ENCODE measurements at places on chromosomes 5 and 9.
A peak's percentile ranks its signal among the peaks of the same experiment; 100 is the strongest.

- no peak for DNase-seq
Observed at GRCh38 chr5:109298794-109299193, 111.0 kb downstream of the PJA2 start.

DNA sequence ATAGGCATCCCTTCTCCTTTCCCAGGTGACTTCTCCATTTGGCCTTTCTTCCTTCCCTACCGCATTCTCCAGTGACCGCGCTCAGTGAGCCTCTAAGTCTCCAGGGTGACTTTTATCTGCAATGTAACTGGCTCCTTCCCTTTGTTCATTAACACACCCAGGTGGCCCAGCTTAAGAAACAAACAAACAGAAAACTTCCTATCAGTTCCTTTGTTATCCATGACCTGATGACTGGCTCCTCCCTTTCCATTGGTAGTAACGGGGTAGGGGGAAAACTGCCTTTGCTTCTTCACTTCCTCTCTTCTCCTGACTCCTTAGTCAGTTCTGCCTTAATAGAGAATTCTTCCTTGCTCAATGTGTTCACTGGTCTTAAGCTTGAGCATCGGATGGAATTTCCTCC lies 7.0 kb upstream of the SH3GL2 start:
- DNase-seq = no peak

DNA sequence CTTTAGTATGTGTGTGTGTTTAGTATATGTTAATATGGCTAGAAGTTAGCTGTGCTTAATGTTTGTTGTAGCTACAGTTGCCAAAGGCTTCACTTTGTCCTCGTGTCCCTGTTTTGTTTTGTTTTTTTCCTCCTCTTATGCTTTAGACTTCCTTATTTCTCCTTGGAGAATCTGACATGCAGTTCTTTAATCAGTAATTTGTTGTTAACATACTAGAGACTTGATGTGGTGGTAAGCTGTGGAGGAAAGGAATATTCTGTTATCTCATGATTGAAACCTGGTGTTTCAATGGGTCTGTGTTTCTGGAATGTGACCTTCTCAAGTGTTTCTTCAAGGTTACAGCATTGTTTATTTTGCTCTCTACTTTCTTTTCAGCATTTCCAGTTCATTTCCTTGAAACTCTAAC lies 515.6 kb upstream of the ST8SIA4 start:
- no peak for DNase-seq

GRCh38 chr9:133590231-133590855 lies 18.8 kb downstream of the FAM163B start:
- no peak for DNase-seq

DNA sequence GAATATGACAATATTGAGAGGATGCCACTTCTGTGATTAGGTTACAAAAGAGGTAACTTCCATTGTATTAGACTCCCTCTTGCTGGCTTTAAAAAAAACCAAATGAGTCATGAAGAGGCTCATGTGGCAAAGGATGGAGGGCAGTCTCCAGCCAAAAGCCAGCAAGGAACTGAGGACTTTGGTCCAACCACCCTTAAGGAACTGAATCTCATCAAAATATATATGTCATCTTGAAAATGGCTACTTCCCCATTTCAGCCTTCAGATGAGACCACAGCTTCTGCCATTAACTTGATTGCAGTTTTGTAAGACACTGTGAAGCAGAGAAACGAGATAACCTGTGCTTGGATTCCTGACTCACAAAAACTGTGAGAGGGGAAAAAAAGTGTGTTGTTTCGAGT lies 15.5 kb upstream of the TRIM32 start:
- no peak for DNase-seq

DNA sequence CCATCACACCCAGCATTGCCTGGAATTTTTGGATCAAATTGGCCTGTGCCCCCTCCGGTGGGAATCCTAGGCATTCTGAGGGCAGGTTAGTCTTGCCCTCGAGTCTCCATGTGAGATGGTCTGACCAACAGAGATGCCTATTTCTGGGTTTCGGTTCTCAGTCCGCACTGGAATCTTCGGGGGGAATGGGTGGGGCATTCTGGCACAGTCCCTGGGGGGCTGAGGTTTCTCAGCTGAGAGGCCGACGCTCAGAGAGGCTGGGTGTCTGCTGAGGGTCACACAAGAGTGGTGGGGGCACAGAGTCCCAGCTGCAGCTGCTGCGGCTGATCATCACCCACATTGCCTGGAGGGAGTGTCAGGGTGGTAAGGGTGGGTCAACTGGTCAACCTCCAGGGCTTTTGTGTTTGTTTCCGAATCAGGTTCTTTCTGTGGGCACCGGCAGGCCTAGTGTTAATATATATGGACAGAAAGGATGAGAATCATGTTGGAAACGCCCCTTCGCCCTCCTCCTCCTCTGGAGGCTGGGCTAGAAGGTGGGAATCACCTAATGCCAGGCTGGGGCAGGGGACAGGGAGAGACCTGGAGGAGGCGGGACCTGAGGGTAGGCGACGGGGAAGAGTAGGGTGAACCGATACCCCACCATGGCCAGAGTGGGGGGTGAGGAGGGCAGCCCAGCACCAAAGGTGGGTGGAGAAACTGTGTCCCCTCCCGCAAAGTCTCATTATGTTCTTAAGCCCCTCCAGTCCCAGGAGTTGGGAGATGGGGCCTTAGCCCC lies 149.5 kb upstream of the PHYKPL start:
- no peak for DNase-seq

GRCh38 chr5:123809594-123810221 lies 297.7 kb downstream of the CSNK1G3 start:
- peak; percentile 36 for DNase-seq

DNA sequence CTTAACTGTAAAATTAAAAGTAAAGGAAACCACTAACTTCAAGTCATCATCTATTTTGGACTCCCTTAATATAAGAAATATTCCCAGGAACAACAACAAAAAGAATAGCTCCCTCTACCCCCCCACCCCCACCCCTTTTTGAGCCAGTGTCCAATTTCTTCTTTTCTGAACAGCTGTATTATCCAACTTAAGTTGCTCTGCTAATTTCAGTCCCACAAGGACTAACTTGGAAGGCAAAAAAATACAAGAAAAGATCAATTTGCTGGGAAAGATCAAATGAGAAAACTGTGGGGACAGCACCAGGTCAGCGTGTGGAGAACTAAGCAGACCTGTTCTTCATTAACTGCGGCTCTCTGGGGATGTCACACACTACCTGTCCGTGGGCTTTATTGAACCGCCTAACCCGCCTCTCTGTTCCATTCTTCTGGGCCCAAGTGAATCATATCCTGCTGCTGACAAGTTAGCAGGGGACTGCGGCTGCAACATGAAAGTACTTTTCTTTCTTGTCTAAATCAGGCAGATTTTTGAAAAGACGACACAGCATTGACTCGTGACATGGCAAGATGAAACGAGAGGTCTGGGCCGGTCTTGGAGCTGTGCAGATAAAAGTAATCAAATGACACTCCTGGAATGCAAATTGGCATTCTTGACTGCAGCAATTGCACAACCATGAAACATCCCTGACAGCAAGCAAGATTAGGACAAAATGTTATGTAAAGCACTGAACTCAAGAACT lies 2.7 kb downstream of the BNC2 start:
- no peak for DNase-seq

- DNase-seq = peak; percentile 68
Observed at GRCh38 chr5:65157906-65158603, 323.7 kb downstream of the ADAMTS6 start.

- no peak for DNase-seq
Observed at GRCh38 chr5:71666321-71666720, 52.8 kb upstream of the CARTPT start.

- DNase-seq = peak; percentile 92
Observed at GRCh38 chr5:38660194-38660668, 103.8 kb upstream of the LIFR start.

- no peak for DNase-seq
Observed at GRCh38 chr5:126948011-126948355, 82.4 kb downstream of the MARCHF3 start.

- no peak for DNase-seq
Observed at GRCh38 chr5:143812085-143812705, at the start of gene HMHB1. Gene HMHB1, plus strand, starts transcription at chr5:143812161.

DNA sequence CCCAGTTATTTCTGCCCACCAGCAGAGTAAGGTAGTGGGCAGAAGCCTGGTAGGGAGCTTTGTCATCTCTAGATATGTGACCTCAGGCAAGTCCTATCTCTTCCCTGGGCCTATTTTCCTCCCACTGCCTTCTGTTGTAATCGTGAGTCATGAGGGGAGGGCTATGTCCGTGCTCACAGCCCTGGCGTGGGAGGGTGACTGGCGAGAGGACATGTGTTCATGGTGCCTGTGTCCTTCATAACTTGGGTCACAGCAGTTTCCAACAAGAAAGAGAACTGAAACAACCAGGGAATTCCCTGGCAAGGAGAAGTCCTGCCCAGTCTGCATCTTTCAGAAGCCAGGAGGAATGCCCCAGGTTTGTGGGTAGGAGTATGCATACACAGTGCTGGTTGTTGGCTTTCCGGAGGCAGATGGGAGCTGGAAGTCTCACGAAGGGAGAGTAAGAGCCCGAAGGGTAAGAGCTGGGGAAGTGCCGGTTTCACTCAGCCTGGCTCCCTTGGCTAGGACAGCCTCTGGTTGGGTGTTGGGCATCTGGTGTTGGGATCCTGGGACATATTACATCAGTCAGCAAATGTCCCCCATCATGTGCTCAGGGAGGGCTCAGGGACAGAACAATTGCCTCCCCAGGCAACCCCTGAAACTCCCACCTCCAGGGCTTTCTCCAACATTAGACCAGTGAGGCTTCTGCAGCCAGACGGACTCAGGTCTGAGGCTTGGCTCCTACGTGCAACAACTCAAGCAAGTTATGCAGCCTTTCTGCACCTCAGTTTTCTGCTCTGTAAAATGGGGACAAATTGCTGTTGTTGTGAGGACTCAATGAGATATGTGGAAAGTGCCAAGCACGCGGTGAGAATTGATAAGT lies 4.3 kb upstream of the TIFAB start:
- DNase-seq = no peak

DNA sequence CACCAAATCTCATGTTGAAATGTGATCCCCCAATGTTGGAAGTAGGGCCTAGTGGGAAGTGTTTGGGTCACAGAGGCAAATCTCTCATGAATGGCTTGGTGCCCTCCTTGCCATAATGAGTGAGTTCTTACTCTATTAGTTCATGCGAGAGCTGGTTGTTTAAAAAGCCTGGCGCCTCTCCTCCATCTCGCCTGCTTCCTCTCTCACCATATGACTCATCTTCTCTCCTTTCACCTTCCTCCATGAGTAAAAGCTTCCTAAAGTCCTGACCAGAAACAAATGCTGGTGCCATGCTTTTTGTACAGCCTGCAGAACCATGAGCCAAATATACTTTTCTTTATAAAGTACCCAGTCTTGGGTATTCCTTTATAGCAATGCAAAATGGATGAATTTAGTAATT lies 20.9 kb upstream of the ARHGAP26 start:
- no peak for DNase-seq

- DNase-seq = no peak
Observed at GRCh38 chr9:12874395-12874794, 99.6 kb downstream of the LURAP1L start.

DNA sequence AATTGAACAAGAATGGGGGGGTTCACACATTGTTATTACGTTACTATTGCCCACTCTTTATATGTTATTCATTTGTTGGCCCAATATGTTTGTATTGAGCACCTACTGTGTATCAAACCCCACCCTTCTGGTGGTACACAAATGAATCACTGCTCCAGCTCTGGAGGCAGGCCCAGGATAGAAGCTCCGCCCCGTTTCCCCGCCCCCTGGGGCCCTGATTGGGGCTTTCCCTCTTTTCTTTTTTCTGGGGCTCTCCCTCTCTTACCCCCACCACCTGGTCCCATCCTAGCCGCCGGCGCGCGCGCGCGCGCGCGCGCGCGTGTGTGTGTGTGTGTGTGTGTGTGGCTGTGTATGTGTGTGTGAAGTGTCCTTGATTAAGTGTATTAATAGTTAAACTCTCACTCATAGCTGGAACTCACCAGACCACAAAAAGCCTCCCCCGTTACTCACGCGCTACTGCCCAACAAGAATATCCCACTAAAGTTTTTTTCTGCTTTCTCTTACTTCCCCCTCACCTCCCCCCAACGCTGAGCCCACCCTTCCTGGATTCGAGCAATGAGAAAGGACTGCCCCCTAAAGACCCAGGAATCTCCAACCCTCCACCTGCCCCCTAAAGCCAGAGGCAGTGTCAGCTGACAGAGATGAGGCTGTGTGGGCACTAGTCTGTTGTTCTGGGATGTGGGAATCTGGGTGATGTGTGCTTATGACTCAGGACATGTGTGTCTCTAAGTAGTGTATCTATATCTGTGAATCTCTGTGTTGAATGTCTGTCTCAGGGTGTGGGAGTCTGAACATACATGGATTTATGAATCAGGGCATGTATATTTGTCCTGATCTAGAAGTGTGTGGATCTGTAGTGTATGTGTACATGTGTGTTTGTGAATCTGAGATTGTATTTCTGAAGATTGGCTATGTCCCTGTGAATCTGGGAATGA lies 4.0 kb downstream of the CXXC5 start:
- peak; percentile 89 for DNase-seq

GRCh38 chr9:30039712-30040111 lies 2344.7 kb upstream of the ACO1 start:
- peak; percentile 1 for DNase-seq

- no peak for DNase-seq
Observed at GRCh38 chr9:113624721-113625120, 161.2 kb downstream of the RGS3 start.

DNA sequence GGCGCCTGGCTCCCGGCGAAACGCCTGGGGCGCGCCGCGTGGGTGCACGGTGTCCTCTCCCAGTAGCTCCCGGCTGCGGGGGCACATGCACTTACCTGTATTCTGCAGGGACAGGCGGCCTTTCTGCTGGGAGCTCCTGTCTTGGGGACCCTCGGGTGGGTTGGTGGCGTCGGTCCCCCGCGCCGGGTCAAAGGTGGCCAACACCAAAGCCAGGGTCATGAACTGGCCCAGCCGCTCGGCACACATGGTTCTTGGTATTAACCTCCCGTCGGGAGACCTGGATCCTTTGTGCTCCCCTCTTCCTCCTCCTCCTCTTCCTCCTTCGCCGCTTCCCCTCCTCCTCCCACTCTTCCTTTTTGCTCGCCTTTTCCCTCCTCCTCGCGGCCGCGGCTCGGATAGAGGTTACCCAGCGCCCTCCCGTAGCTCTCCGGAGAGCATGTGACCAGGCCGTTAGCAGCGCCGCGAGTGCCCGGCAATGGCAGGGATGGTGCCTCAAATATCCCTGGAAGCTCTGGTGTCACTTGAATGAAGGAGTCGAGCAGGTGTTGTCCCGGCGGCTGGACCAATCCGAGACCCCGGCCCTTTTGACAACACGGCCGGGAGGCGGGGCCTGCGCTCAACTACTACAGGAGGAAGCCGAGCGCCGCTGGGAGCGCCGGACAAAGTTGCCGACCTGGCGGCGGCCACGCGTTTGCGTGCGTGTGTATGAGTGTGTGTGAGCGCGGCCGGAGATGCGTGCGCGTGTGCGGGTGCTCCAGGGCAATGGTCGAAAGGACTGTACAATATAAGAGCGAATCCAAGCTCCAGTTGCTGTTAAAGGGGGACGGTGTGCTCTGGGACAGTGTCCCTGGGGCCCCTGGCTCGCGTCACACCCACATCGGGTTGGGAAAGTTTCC lies at the start of gene STC2:
STC2 (minus strand) TSS at position 467 of the 896 bp plus-strand sequence; CDS start at position 246, 221 bp downstream.
- DNase-seq = no peak

GRCh38 chr9:37010180-37010579 lies 23.9 kb downstream of the PAX5 start:
- DNase-seq = no peak
